Dermis lymphatic vessel endothelial cell (primary cell): ENCODE measurements at places on chromosomes 3 and 15. TPM values are rescaled to one million over a fixed set of nuclear protein-coding genes. Genes with fewer than 3 reads are reported as not detected.

PAQR9 gene
- not detected in 2 replicates for total RNA-seq

SLC28A1 gene
- total RNA-seq = not detected in 2 replicates

SMCO1 gene
- total RNA-seq = not detected in 2 replicates

USP50 gene
- total RNA-seq = 0.17 TPM in 1 of 2 replicates, not detected in the other

FBLN2 gene
- total RNA-seq = 7.4 and 7.7 TPM in 2 replicates

LRRC31 gene
- not detected in 2 replicates for total RNA-seq

CD80 gene
- under 0.01 TPM in 1 of 2 replicates, not detected in the other for total RNA-seq

LTF gene
- under 0.01 and 0.26 TPM in 2 replicates for total RNA-seq

MEIS2 gene
- total RNA-seq = 12.2 and 21.6 TPM in 2 replicates

PRR20G gene
- total RNA-seq = not detected in 2 replicates

GOLGA6B gene
- total RNA-seq = not detected in 2 replicates
